ENCODE measurements at places on chromosomes 2 and 18. TPM values are rescaled to one million over a fixed set of nuclear protein-coding genes. Genes with fewer than 3 reads are reported as not detected.

Gene REG1B
- total RNA-seq: not detected

Gene ERMN
- 0.08 TPM for total RNA-seq

Gene SRD5A2
- total RNA-seq: not detected

Gene HDLBP
- total RNA-seq: 259 TPM

Measured in liver (tissue), 10 donors.